CD4-positive, alpha-beta T cell treated with Interleukin-2 at 100 ng/mL for 4 hours (primary cell): ENCODE measurements at places on chromosomes 6 and 20.

DNA sequence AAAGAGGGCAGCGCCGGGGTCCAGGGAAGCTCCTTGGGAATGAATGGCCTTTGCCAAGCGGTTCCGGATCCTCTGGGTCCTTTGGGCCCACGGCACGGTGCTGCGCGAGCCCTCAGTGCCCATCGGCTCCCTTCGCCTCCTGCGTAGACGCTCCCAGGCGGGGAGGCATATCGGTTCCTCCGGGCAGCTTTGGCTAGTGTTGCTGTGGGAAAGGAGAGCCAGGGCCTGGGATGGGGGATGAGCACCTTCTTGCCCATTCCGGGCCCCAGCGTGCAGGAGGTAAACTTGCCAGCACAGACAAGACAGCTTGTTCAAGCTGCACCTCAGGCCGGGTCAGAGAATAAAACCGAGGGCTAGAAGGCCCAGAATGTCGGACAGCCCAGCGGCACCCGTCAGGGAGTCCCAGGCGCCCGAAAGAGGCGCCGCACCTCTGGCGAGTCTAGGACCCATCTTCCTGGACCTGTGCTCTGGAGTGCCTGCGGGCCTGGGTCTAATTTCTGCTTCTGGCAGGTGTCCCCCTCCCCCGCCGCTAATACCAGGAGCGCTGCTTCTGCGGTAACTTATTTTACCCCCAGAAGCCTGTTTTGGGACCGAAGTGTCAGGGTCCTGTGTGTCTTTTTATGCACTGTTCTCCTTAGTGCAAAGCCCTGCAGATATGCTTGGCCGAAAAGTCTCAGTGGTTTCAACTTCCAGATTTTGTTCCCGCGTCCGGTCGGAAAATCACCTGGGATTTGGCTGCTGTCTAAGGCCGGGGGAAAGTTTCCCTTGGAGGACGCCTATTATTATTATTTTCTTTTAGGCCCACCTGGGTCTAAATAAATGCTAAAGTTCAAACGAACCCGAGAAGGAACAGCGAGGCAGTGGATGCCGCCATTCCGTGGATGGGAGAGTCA, 1.7 kb upstream of the TFAP2C start:
- DNase-seq: no peak

GRCh38 chr6:24428615-24429014, 25.9 kb downstream of the MRS2 start:
- no peak for DNase-seq

GRCh38 chr20:37390891-37391525, 45.1 kb downstream of the SRC start:
- DNase-seq: no peak

DNA sequence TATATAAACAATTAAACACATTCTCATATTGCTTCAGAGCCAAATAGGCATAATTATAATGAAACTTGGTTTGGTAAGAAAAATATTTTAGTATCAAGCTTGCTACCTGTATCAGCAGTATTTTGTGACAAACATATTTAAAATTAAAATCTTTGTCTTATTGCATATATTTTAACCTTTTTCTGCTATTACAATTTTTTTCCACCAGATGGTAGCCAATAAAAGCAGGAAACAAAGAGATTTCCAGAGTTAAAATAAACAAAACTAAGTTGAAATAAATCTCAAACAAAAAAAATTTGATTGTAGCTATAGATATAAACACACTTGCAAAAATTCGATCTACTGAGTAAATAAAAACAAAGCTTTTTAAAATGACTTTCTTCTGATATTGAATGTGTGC, 491.3 kb upstream of the GJE1 start:
- DNase-seq: no peak

DNA sequence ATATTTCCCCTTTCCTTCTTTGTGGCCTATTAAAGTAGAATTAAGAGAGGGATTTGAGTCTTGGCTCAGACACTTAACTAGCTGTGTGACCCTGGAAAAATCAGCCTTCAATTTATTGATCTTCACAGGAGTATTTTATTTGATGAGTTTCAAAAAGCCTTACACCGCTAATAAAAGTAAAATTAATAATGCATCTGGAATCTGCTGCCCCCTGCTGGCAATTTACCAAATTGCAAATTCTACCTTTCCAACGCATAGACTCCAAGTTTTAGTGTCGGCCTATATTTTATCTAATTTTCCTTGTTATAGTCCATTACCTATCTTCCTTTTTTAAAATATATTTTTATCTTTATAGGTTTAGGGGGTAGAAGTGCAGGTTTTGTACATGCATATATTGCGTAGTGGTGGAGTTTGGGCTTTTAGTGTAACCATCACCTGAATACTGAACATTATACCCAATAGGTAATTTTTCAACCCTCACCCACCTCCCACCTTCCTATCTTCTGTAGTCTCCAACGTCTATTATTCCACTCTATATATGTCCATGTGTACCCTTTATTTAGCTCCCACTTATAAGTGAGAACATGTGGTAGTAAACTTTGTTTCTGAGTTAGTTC, 46.3 kb downstream of the GOPC start:
- DNase-seq: peak; percentile 78

- DNase-seq: no peak
Measured at GRCh38 chr6:7249946-7250643, 62.9 kb downstream of the SSR1 start.
